ENCODE measurements at places on chromosomes 13 and 19.
A peak's percentile ranks its signal among the peaks of the same experiment; 100 is the strongest.

DNA sequence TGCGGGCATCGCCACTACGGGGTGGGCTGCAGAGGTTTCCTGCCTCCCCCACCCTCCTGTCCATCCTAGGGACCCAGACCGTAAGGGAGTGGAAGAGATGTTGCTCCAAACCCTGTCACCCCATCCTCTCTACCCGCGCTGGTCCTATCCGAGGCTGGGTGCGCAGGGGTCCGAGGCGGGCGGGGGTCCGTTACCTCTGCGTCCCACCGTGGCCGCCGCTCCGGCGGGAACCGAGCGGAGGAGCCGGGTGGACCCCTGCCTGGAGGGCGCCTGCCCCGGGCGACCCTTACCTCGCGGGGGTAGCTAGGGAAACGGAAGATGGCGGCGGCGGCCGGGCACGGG lies at the start of gene DGKH:
DGKH (plus strand) TSS at position 307 of the 342 bp plus-strand sequence. CDS start 126 bp downstream, outside the sequence.
- DNase-seq: no peak

GRCh38 chr13:46097015-46097414 lies 7.8 kb downstream of the CPB2 start:
- DNase-seq: no peak

- DNase-seq: peak; percentile 84
Observed at GRCh38 chr19:47280183-47280797, 5.6 kb downstream of the INAFM1 start.

DNA sequence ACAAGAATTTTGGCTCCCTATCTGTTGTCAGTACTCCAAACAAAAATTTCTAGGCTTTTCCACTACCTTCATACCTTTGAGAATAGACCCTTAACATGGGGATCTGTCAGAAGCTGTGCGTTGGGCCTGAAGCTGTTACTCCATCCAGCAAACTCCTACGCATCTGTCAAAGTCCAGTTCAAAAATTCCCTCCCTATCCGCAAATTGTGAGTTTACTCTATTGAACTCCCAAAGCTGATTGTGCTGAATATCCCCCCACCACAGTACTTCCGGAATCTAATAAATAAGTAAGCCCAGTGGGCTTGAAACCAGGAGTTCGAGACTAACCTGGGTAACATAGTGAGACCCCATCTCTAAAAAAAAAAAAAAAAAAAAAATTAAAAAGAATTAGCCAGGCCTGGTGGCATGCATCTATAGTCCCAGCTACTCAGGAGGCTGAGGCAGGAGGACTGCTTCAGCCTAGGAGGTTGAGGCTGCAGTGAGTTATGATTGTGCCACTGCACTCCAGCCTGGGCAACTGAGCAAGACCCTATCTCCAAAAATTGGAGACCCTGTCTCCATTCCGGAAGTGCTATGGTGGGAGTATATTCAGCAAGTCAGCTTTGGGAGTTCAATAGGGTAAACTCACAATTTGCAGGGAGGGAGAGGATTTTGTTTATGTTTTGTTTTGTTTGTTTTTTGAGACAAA lies 930 bp upstream of the FBN3 start:
- DNase-seq: no peak

GRCh38 chr13:22017226-22017625 lies 346.4 kb downstream of the FGF9 start:
- no peak for DNase-seq

DNA sequence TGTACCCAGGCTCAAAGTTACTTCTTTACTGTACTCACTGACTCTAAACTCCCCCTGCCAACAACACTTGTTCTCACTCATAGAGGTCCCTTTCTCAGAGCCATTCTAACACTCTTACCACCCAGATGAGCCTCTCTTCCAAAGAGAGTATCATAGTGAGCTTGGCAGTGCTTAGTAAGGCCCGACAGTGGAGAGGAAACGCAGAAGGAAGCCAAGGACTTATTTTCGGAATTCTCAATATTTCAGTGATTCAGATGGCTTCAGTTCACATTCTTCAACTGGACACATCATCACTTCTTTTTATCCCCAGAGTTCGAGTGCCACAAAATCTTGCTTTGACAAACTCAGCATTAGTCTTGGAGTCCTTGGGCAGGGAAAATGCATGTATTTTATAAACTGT lies 285.9 kb downstream of the DNAJC15 start:
- no peak for DNase-seq

GRCh38 chr19:14770944-14771839 lies 7.2 kb downstream of the ADGRE2 start:
- no peak for DNase-seq

DNA sequence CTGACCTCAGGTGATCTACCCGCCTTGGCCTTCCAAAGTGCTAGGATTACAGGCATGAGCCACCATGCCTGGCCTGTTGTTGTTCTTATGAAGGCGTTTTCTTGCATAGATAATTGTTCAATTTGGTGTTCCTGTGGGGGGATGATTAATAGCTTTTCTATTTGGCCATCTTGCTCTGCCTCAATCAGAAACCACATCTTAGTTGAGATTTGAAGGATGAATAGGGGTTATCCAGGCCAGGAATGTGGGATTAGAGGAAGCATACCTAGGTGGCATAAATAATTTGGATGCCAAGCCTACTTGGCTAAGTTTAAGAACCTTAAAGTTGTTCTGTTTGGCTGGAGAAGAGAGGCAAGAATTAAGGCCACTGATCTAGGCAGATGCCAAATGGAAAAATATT lies 44.4 kb downstream of the CCNA1 start:
- no peak for DNase-seq

- DNase-seq: peak; percentile 12
Observed at GRCh38 chr19:53908935-53909415, at the start of gene CACNG7. Gene CACNG7 (plus strand): TSS chr19:53909278. CDS start chr19:53912832, 3,554 bp downstream.

Data from Karpas-422 (cell line).